Fibroblast of upper back skin (primary cell): ENCODE measurements at places on chromosomes 11 and 22.
A peak's percentile ranks its signal among the peaks of the same experiment; 100 is the strongest.

- peak; percentile 95 for DNase-seq
Observed at GRCh38 chr22:26416670-26417276, 12.3 kb upstream of the ASPHD2 start.

DNA sequence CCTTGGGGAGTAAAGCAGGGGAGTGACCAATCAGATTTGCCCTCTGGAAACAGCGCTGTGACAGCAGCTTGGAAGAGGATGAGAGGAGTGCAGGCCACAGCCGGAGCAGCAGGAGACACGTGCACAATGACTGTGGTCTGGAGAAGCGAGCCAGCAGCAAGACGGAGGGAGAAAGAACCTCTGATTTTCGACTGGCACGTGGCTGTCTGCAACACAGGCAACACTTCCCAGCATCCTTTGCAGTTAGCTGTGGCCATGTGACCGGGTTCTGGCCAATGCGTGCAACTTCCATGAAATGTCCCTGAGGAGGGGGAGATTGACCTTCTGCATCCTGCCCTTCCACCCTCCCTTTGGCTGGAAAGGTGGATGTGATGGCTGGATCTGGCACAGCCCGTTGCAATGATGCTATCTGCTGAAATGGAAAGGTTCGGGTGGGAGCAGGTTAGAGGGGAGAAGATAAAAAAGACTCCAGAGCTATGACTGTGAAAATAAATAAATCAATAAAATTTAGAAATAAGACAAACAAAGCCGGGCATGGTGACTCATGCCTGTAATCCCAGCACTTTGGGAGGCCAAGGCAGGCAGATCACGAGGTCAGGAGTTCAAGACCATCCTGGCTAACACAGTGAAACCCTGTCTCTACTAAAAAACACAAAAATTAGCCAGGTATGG, 15.6 kb downstream of the PLA2G6 start:
- no peak for DNase-seq

DNA sequence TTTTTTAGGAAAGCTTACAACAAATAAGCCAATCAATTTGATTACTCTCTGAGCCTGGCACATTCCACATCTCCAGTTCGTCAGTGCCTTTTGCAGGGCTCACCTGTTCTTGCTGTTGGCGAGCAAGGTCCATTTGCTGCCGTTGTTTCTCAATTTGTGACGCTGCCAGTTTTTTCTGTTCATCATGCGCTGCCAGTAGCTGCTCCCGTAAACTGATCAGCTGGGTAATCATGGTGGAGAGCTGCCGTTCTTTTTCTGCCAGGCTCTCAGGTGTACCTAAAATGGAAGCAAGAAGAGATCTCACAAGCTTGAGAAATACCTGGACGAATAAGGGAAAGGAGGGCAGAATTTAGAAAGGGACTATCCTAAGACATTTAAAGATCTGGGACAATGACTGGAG, 169.7 kb downstream of the SOX6 start:
- DNase-seq, result no peak

DNA sequence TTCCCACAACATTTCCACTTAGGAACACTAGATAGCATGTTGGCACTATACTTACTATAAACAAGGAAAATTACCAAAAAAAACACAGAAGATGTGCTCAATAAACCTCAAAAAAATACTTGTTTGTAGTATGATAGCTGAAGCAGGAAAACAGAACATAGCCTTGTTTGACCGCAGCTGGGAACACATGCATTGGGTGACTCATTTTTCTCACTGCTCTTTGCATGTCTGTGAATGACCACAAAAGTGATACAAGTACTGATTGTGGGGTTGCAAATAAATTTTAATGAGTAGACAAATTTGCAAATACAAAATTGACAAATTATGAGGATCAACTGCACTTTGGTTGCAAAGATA, 22.8 kb upstream of the GUCY1A2 start:
- DNase-seq, result peak; percentile 62

DNA sequence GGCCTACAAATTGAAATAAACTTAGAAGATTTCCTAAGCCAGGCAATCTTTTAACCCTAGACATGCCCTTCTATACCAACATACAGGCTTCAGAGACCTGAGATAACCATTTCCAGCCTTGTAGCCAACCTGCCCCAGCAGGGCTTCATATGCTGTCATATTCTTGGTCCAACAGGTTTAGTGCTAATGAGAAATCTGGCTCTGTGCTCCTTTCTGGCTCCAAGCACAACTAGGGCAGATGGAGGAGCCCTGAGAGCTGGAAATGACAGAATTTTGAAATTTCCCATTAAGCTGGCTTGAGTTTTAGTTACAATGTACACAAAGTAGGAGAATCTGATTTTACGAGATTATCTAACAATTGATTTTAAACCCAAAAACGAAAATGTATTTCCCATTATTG, 323.0 kb upstream of the CCDC90B start:
- DNase-seq, result no peak

DNA sequence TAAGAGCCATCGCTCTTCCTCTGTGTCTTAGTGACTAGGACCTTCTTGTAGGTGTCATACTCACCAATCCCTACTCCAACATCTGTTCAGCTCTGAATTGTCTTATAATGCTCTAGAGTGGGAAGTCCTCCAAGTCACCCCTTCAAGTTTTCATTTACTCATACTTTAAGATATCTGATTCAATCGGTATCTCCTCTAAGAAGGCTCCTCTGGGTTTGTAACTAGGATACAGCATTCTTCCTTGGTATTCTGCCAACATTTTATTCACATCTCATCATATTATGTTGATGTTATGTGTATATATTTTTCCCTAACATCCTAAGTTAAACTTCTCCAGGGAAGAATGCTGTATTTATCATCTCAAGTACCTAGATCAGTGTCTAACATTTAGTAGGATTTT, 662.1 kb downstream of the NTM start:
- peak; percentile 89 for DNase-seq

DNA sequence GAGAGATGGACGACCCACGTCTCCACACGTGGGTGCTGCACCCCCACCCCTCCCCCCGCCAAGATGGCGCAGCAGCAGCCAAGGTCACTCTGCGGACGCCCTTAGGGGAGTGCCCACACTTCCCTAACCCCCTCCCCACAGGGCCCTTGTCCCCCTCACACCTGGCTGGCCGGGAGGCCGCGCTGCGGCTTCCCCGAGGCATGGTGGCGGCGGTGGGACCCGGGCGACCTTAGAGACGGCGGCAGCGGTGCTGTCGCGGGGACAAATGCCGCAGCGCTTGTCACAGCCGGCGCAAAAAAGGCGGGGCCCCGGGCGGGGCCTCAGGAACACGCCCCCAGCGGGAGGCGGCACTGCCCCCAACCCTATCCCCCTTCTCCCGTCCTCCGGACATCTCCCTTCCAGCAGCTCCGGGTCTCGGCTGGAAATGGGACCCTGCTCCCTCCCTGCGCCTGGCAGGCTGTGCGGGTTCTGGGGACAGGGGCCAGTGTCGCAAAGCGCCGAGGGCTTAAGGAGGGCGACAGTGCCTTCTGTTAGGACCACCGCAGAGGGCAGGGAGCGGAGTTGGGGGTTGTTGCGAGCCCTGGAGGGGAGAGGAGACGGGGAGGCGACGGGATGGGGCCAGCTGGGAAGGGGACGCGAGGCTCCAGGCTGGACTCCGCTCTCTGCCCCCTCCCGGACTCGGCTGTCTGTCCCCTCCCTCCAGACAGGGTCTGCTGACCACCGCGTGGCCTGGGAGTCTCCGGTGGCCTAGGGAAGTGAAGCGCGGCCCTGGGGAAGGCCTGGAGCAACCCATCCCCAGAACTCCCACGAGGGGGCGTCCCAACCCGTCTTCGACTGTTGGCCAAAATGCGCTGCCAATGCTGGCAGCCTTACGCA, at the start of gene CHCHD10:
Gene CHCHD10, minus strand, starts transcription at position 300 of the 876 bp plus-strand sequence. Its CDS starts 98 bp downstream, at position 202.
- peak; percentile 69 for DNase-seq

DNA sequence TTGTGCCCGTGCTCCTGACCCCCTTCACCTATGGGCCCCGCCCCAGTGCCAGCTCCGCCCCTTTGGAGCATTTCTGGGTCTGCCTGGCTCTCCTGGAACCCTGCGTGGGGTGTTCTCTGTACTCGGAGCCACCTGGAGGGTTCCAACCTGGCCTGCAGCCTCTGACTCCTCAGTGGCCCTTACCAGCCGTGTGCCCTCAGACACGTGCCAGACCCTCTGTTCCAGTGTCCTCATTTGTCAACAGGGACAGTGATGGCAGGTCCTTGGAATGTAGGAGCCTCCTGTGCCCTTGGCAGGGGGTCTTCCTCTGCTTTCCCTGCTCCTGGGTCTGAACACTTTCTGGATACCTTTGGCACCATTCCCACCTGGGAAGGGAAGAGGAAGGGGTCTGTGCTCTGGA, 96.4 kb downstream of the CACNA1I start:
- no peak for DNase-seq

- DNase-seq, result peak; percentile 73
Observed at GRCh38 chr22:46941968-46942798, 179.7 kb downstream of the TBC1D22A start.

GRCh38 chr22:17105143-17106129, 15.7 kb downstream of the TMEM121B start:
- DNase-seq, result no peak

GRCh38 chr11:71326328-71326940, 74.1 kb upstream of the SHANK2 start:
- DNase-seq, result no peak

GRCh38 chr11:61637277-61637676, 42.9 kb upstream of the DAGLA start:
- DNase-seq, result no peak

GRCh38 chr11:68946416-68947090, 34.2 kb downstream of the MRGPRD start:
- peak; percentile 80 for DNase-seq

DNA sequence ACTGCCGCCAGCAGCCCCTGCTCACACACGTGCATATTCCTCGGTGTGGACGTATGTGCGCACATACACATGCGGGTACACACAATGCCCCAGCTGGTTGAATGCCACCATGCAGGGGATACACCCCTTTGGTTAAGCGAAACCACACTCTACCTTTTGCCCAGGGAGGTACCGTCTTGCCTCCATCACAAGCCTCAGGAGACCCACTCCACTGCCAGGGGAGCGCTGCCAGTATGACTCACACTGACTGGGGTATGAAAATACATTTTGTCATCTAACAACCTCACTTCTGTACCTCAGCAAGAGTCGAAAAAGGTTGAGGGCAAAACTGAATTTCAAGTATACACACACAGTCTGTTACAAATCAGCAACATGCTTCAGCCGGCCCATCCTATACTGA, 39.4 kb downstream of the TMEM45B start:
- no peak for DNase-seq

- DNase-seq, result no peak
Observed at GRCh38 chr11:66136752-66137123, 66.7 kb downstream of the PACS1 start.

GRCh38 chr22:35539910-35540594, 579 bp upstream of the RASD2 start:
- peak; percentile 44 for DNase-seq

GRCh38 chr22:41256254-41257253, 15.8 kb upstream of the CHADL start:
- DNase-seq, result peak; percentile 12

DNA sequence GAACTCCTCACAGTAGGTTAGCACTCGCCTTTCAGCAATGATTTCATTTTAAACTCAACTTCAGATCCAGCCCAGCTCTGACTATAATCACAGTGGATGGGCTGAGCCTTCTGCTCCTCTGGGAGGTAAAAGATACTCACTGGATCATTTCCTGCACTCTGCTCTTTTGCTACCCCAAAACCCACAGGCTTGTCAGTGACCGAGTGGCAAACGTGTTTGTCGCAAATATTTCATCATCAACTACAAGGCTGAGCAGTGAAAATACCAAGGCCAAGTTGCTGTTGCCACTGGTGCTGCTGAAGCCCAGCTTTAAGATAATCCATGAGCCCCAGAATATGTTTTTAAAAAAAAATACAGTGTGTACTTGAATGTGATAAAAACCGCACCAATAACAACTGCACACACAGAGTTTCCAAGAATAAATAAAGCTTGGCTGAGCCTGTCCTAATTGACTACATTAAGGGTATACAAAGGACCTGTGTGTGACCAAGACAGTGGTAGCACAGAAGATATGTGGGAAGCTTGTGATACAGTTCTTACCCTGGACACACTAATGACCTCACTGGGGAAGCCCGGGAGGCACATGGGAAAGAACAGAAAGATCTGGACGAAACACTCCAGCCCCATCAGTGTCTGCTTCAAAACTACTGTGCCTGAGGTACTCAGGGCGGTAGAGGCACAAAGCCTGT, 41.3 kb downstream of the ABTB2 start:
- DNase-seq, result peak; percentile 35

GRCh38 chr11:135015966-135016365, 603.9 kb upstream of the B3GAT1 start:
- no peak for DNase-seq
